ENCODE measurements at places on chromosomes 6 and 20. TPM values are rescaled to one million over a fixed set of nuclear protein-coding genes. Genes with fewer than 3 reads are reported as not detected.
A peak's percentile ranks its signal among the peaks of the same experiment; 100 is the strongest.

GRCh38 chr6:13251242-13251641 is 77.1 kb downstream of the TBC1D7 start:
- H3K27ac ChIP-seq, result no peak overlapping the region
- no peaks in the 10 kb centered on the region for H3K4me1 ChIP-seq
- H3K36me3 ChIP-seq, result peaks cover 2% of the 10 kb centered on the region
- no peak overlapping the region for H3K4me3 ChIP-seq
- H3K27me3 ChIP-seq, result no peaks in the 10 kb centered on the region

DNA sequence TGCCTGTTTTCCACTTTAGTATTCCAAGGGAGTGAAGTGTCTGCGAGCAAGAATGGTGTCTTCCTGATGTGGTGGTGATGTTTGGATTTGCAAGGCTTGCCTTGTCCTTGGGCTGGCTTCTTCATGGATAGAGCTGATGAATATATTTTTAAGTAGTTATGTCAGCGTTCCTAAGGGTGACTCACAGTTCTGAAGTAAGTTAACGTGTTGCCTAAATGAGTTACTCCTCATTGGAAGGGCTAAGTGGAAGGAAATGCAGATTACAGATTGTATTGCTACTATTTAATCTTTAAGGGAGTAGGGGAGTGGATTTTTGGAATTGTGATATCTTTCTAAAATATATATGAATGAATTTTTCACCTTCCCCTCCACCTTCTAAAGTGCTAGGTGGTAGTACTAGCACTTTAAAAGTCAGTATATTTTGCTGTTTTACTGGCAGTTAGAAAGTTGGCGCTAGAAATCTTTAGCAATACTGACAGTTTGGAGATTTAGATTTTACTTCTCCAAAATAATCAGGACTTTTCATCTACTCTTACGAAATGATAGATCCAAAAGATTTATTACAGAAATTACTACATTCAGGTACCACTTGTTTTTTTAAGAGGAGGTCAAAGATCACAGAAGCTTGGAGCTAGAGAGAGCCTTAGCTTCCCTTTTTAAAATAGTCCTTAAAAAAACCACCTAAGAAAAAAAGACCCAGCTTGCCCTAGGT is 197.4 kb downstream of the JARID2 start:
- H3K27ac ChIP-seq, result no peak overlapping the region
- peaks cover 3% of the 10 kb centered on the region for H3K4me1 ChIP-seq
- no peaks in the 10 kb centered on the region for H3K36me3 ChIP-seq
- H3K27me3 ChIP-seq, result no peaks in the 10 kb centered on the region

The SPINT4 gene
- total RNA-seq, result not detected

GRCh38 chr20:2163757-2164156 is 62.1 kb downstream of the STK35 start:
- H3K27me3 ChIP-seq, result no peaks in the 10 kb centered on the region
- no peak overlapping the region for H3K4me3 ChIP-seq
- no peak for DNase-seq
- no peaks in the 10 kb centered on the region for H3K36me3 ChIP-seq
- H3K27ac ChIP-seq, result no peak overlapping the region
- H3K4me1 ChIP-seq, result no peaks in the 10 kb centered on the region

GRCh38 chr6:41159415-41160082 is 3.4 kb downstream of the TREM2 start:
- no peak overlapping the region for H3K4me3 ChIP-seq
- H3K36me3 ChIP-seq, result no peaks in the 10 kb centered on the region
- H3K27ac ChIP-seq, result no peak overlapping the region
- DNase-seq, result no peak
- H3K27me3 ChIP-seq, result no peaks in the 10 kb centered on the region
- no peaks in the 10 kb centered on the region for H3K4me1 ChIP-seq

The PLA2G7 gene
- 2.0 TPM for total RNA-seq

The CPNE5 gene
- 13.1 TPM for total RNA-seq

- peaks cover 5% of the 10 kb centered on the region for H3K4me1 ChIP-seq
- no peaks in the 10 kb centered on the region for H3K27me3 ChIP-seq
- DNase-seq, result peak; percentile 95
- H3K27ac ChIP-seq, result peak overlapping the region; percentile 100
- no peaks in the 10 kb centered on the region for H3K36me3 ChIP-seq
These were observed 900 bp downstream of the BCLAF1 start for GRCh38 chr6:136288566-136289326.

DNA sequence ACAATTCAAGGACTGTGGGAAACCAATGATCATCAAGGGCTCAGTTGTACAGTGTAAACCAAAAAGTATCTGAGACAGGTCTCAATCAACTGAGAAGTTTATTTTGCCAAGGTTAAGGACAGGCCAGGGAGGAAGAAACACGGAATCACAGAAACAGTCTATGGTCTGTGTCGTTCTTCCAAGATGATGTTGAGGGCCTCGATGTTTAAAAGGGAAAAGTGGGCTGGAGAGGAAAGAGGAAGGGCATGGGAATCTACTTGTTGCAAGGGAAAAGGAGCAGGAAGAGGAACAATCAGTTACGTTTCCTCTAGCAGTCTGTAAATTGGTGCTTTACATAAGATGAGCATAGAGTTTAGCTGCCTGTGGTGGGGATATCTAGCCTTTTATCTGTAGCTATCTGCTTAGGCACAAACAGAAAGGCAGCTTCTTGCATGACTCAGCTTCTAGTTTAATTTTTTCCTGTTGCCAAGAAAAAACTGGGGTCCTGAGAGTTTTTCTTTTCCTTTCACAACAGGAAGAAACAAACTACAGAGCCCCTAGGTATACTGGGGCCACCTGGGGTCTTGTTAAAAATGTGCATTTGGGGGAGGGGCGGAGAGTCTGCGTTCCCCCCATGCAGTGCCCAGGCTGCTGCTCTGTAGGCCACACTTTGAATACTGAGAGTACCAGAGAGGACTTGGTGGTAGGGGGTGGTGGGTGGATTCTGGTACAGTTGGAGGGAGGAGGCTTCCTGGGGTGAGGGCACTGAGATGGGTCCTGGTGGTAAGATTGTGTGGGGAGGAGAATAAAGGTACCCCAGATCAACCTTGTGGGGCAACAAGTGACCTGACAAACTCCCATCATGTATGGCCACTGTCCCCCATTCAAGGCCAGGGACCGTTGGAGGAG is 35.3 kb upstream of the EZR start:
- no peak for DNase-seq
- H3K4me3 ChIP-seq, result no peak overlapping the region
- H3K4me1 ChIP-seq, result no peaks in the 10 kb centered on the region
- H3K27me3 ChIP-seq, result no peaks in the 10 kb centered on the region

- H3K27ac ChIP-seq, result no peak overlapping the region
- no peak overlapping the region for H3K4me3 ChIP-seq
- H3K4me1 ChIP-seq, result no peaks in the 10 kb centered on the region
- DNase-seq, result no peak
These were observed 147.1 kb downstream of the EPHA7 start for GRCh38 chr6:93272211-93272610.

- H3K4me1 ChIP-seq, result no peaks in the 10 kb centered on the region
- no peak overlapping the region for H3K27ac ChIP-seq
- H3K4me3 ChIP-seq, result no peak overlapping the region
- no peak for DNase-seq
- H3K27me3 ChIP-seq, result no peaks in the 10 kb centered on the region
These were observed 7.1 kb downstream of the RRBP1 start for GRCh38 chr20:17674722-17675518.

The TAF4 gene
- total RNA-seq, result 19.5 TPM

DNA sequence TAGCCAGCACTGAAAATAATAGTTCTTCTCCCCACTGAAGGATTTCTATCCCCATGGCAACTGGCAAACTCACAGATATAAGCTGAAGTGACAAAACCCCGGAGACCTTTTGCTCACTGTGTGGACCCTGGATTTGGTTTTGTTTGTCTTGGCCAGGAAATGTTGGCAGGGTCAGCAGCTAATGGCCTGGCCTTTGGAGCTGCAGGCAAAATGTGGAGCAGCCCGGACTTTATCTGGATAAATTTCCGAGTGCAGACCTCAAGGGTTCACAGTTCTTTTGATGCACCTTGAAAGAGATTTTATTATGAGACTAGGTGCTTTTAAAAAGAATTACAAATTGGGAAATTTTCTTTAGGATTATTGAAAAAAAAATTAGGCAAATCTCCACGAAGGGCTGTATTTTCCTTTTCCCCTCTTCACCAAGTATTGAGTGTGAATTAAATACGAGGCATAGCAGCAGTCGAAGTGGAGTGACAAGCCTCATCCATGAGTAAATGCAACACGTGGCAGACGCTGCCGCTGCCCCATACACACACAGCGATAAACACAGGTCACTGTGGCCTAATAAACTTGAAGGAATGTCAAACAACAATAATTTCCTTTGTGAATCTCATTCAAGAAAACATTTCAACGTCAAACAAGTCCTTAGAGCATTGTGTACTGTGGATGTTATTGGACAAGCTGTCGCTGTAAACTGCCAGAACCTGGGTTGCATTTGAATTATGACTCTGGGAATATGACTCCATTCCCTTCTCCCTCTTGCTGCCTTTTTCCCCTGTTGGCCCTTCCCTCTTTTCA is 35.1 kb upstream of the CCN6 start:
- no peaks in the 10 kb centered on the region for H3K36me3 ChIP-seq
- H3K4me3 ChIP-seq, result no peak overlapping the region
- H3K4me1 ChIP-seq, result no peaks in the 10 kb centered on the region
- H3K27me3 ChIP-seq, result no peaks in the 10 kb centered on the region

GRCh38 chr20:52493171-52493721 is 301.7 kb upstream of the ZFP64 start:
- H3K27ac ChIP-seq, result no peak overlapping the region
- no peaks in the 10 kb centered on the region for H3K27me3 ChIP-seq
- no peaks in the 10 kb centered on the region for H3K4me1 ChIP-seq

- H3K36me3 ChIP-seq, result no peaks in the 10 kb centered on the region
- DNase-seq, result no peak
- H3K27me3 ChIP-seq, result no peaks in the 10 kb centered on the region
- H3K27ac ChIP-seq, result no peak overlapping the region
- H3K4me1 ChIP-seq, result no peaks in the 10 kb centered on the region
These were observed 6.3 kb downstream of the PPP1R14C start for GRCh38 chr6:150149146-150149545.

GRCh38 chr6:53437557-53438202 is 88.9 kb upstream of the ELOVL5 start:
- no peak for DNase-seq
- H3K27ac ChIP-seq, result no peak overlapping the region
- H3K4me1 ChIP-seq, result peaks cover 9% of the 10 kb centered on the region
- no peak overlapping the region for H3K4me3 ChIP-seq

- peak overlapping the region; percentile 64 for H3K27ac ChIP-seq
- H3K4me1 ChIP-seq, result peaks cover 11% of the 10 kb centered on the region
- no peak for DNase-seq
- no peaks in the 10 kb centered on the region for H3K36me3 ChIP-seq
These were observed 101.9 kb downstream of the CARMIL1 start for GRCh38 chr6:25381077-25381476.

- H3K4me3 ChIP-seq, result no peak overlapping the region
- H3K4me1 ChIP-seq, result no peaks in the 10 kb centered on the region
- DNase-seq, result no peak
- no peaks in the 10 kb centered on the region for H3K27me3 ChIP-seq
These were observed 32.3 kb upstream of the CD83 start for GRCh38 chr6:14085176-14085787.

DNA sequence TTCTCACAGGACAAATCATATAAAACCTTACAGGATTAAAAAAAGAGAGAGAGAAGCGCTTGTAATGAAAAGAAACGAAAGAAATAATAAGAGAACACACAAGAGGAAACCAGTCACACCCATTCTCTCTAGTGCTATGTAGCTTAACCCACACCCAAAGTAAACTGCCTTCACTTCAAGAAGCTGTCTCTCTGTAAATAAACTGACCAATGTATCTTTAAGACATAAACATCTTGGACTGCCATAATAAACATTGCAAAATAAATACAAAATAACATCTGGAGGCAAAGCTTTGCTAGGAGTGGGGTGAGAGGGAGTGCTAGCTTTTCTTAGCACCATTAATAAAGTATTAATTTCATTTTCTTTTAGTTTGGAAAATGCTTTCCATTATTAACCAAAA is 61.6 kb upstream of the RNF146 start:
- H3K27me3 ChIP-seq, result no peaks in the 10 kb centered on the region
- DNase-seq, result no peak
- no peaks in the 10 kb centered on the region for H3K4me1 ChIP-seq
- H3K4me3 ChIP-seq, result no peak overlapping the region

GRCh38 chr6:88677356-88677755 is 286.1 kb downstream of the RNGTT start:
- H3K36me3 ChIP-seq, result no peaks in the 10 kb centered on the region
- no peak for DNase-seq
- H3K27me3 ChIP-seq, result no peaks in the 10 kb centered on the region
- no peak overlapping the region for H3K27ac ChIP-seq

DNA sequence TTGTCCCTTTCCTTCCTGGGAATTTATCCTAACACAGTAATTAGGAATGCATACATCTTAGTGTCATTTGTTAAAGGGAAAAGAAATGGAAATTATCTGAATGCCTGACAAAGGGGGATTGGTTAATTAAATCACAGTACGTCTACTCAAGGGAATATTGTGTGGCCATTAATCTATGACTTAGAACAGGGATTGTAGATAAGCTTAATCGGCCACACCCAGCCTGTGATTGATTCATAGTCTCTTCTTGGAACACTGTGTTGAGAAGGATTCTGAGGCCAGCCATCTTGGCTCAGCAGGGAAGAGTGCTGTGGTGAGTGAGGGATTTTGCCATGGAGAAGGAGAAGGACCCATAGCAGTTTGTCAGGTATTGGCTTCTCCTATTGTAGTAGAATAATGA is 50.5 kb downstream of the CTNNBL1 start:
- H3K36me3 ChIP-seq, result peaks cover 5% of the 10 kb centered on the region
- no peak for DNase-seq
- no peaks in the 10 kb centered on the region for H3K27me3 ChIP-seq
- H3K27ac ChIP-seq, result no peak overlapping the region
- peaks cover 3% of the 10 kb centered on the region for H3K4me1 ChIP-seq
- H3K4me3 ChIP-seq, result no peak overlapping the region

The GPR63 gene
- 3.6 TPM for total RNA-seq

GRCh38 chr6:136024711-136025110 is 173.2 kb downstream of the PDE7B start:
- no peak for DNase-seq
- no peaks in the 10 kb centered on the region for H3K36me3 ChIP-seq
- no peak overlapping the region for H3K27ac ChIP-seq
- no peaks in the 10 kb centered on the region for H3K27me3 ChIP-seq

The HRH3 gene
- not detected for total RNA-seq

The HUS1B gene
- total RNA-seq, result 1.4 TPM

DNA sequence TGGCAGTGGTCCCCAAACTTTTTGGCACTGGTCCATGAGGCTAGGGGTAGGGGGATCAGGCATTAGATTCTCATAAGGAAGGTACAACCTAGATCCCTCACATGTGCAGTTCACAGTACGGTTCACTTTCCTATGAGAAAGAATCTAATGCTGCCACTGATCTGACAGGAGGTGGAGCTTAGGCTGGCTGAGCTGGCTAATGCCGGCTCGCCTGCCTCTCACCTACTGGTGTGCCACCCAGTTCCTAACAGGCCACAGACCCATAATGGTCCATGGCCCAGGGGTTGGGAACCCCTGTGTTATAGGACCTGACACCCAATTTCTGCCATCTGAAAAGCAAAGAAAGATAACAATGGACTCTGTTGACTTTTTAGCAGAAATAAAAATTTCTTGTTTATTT is 199.6 kb downstream of the GMPR start:
- no peaks in the 10 kb centered on the region for H3K27me3 ChIP-seq
- peaks cover 9% of the 10 kb centered on the region for H3K4me1 ChIP-seq
- no peak overlapping the region for H3K27ac ChIP-seq
- H3K36me3 ChIP-seq, result no peaks in the 10 kb centered on the region

The SCUBE3 gene
- total RNA-seq, result 57.6 TPM
